ENCODE measurements at places on chromosomes 7 and 10.

GRCh38 chr7:67267914-67268313 lies 271.3 kb downstream of the TYW1 start:
- no peak for DNase-seq

DNA sequence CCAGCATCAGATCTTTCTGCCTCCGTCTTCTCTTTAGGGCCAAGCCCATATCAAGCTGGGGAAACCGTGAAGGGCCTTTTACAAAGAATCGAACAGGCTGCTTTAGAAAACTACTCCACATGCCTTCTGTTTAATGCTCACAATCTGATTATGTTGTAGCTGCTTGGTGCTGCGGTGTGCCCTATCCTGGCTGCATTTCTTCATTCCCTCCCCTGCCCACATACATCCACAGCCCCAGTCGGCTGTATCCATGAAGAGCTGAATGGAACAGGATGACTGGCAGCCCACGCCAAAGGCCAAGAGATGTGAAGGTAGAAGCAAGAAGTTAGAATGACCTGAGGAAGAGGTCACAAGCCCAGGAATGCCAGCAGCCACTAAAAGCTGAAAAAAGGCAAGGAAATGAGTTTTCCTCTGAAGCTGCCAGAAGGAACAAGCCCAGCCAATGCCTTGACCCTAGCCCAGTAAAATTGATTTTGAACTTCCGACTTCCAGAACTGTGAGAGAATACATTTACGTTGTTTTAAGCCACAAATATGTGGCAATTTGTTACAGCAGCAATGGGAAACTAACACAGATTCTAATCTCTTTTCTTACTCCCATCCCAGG lies 22.2 kb downstream of the TAS2R41 start:
- no peak for DNase-seq

DNA sequence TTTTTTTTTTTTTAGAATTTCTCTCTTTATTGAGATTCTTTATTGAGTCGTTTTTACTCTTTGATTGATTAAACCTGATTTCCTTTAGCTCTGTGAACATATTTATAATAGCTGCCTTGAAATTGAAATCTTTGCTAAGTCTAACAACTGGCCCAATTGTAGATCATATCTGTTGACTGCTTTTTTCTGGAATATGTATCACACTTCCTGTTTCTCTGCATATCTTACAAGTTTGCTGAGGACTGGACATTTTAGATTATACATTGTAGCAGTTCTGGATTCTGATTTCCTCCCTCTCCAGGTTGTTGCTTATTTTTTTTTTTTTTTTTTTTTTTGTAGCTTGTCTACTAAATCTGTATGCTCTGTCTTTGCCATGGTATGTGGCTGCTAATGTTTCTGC lies 56.3 kb downstream of the PRKAR2B start:
- no peak for DNase-seq

DNA sequence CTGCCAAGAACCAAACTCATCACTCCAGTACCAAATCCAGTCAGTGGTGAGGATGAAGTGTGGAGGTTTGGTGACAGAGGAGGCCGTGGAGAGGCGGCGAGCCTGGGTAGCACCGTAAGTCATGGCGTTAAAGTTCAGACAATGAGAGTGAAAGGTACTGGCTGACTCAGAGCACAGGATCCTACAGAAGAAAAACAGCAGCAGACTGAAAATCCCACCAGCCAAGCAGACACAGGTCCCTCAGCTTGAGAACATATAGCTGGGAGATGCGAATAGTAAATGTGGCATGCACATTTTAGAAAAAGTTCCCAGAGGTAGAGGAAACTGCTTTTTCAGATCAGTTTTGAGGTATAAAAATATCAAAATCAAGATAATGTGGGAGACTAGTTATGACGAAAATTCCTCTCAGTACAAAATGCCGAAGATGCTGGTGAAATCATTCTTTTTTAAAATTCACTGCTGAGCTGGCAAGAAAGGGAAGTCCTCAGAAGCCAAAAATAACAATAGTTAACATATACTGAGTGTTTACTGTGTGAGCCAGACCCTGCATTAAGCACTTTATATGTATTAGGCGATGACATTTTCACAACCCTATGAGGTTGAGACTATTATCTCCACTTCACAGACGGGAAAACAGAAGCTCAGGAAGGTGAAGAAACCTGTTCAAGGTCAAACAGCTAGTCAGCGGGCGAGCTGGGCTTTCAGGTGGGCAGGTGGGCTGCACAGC lies 20.9 kb downstream of the PARP12 start:
- no peak for DNase-seq

DNA sequence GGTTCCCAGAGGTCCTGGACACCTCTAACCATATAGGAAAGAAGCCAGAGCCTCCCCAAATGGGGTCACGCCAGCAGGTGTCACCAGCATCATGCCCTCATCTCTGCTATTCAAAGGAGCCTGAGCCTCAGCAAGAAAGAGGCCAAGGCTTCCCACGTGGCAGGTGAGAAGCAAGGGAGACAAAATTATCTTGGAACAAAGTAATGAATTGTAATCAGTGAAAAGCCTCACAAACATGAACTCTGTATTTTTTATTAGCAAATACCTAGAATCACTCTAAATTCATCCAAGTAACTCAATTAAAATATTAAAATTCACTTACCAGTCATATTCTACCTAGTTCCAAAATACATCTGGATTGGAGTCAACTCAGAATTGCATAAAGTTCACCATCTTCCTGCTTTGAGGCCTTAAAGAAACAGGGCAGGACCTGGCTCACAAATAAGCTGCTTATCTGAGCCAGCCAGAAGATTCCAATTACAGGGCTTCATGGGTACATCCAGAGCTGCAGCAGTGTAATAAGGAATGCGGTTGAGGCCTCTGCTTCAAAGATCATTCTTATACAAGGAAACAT lies 68.7 kb downstream of the SGMS1 start:
- DNase-seq = no peak

Measured in T1000 (cell line).